ENCODE measurements at places on chromosomes 5 and 9.

DNA sequence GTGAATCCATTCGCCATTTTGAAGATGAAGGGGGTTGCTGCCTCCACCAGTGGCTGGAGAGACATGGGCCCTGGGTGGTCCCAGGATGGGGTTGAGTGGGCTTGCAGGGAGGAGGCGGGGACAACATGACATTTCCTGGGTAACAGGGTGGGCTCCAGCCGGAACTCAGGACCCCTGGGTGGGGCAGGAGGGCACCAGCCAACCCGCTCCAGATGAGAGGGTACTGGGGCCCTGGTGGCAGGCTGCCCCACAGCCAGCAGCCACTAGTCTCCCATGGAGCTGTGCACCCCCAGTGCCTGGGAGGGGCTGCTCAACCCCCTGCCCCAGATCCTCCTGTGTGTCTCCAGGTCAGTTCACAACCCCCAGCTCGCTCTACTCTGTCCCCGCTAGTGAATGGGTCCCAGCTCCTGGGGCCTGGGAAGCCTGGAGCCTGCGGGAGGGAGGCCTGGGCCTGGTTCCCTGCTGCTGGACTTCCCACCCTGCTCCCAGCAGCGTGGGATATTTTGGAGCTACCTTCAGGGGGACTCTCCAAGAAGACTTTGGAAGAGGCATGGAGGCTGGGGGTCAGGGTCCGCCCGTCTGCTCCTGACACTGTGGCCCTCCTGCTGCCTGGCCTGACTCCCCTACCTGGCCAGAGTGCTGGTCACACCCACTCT is 55.9 kb downstream of the AHRR start:
- no peak for DNase-seq

- no peak for DNase-seq
Observed at GRCh38 chr9:70525519-70525918, 111.1 kb upstream of the KLF9 start.

GRCh38 chr9:121652021-121652837 is 795 bp downstream of the DAB2IP start:
- DNase-seq, result no peak

- no peak for DNase-seq
Observed at GRCh38 chr9:69397384-69398214, 72.6 kb downstream of the ENTREP1 start.

DNA sequence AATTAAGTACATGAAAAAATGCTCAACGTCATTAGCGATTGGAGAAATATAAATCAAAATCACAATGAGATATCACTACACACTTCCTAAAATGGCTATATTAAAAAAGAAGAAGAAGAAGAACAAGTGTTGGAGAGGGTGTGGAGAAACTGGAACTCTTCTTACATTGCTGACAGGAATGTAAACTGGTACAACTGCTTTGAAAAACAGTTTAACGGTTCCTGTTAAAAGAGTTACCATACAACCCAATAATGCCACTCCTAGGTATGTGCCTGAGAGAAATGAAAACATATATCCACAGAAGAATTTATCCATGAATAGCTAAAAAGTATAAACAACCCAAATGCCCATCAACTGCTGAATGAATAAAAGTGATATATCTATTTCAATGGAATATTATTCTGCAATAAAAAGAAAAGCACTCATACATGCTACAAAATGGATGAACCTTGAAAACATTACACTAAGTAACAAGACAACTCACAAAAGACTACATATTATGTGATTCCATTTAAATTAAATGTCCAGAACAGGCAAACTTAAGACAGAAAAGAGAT is 9.0 kb downstream of the FEM1C start:
- no peak for DNase-seq

- no peak for DNase-seq
Observed at GRCh38 chr9:92795598-92796336, 31.1 kb upstream of the BICD2 start.

- DNase-seq, result no peak
Observed at GRCh38 chr5:3980156-3980555, 384.5 kb downstream of the IRX1 start.

DNA sequence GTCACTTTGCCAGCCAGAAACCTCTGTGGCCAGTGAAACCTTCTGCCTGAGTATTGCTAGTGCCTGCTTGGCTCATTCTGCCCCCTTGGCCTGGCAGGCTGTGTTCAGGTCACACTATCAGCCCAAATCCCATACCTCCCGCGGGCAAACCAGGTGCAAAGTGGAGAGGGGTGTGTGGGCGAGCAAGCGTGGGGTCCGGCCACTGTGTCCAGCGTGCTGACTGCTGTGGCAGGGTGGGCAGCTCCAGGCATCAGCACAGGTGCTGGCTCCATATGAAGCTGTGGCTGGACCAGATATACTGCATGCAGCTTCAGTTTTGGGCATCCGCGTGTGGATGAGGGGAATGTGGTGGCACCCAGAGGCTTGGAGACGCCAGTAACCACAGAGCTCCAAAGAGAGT is 576.5 kb upstream of the EDIL3 start:
- DNase-seq, result no peak

- no peak for DNase-seq
Observed at GRCh38 chr5:10297646-10298204, 10.0 kb downstream of the CMBL start.

- peak; percentile 87 for DNase-seq
Observed at GRCh38 chr5:180832638-180833068, 28.4 kb downstream of the ZFP62 start.

DNA sequence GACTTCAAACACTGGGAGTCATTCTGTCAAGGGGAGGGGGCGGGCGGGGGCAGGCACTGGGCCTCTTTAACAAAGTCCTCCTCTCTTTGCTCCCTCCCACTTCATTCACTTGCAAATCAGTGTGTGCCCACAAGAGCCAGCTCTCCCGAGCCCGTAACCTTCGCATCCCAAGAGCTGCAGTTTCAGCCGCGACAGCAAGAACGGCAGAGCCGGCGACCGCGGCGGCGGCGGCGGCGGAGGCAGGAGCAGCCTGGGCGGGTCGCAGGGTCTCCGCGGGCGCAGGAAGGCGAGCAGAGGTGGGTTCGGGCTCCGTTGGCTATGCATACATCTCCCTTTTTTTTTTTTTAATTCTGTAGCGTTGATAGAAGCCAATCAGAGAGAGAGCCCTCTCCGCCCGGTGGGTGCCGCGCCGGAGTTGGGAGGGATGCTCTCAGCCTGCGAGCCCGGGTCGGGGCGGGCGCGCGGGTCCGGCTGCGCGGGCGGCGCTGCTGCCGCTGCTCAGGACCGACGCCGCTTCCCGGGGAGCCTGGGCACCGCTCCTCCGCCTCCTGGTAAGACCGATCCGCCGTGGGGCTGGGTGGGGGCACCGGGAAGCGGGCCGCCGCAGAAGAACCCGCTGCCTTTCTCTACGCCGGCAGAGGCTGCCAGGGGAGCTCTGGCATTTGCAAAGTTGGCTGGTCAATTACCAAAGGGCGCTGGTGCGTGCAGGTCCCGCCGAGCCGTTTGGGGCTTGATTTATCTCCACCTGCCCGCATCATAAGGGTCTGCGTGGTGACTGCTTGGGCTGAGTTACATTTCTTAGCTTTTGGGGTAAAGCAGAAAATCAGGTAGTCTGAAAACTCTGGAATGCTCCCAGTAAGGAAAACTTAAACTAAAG is at the start of gene CDH6:
CDH6 (plus strand) TSS at position 96 of the 877 bp plus-strand sequence. CDS start 73,788 bp downstream, outside the sequence.
- no peak for DNase-seq

- DNase-seq, result peak; percentile 7
Observed at GRCh38 chr5:128413356-128413755, 124.7 kb downstream of the FBN2 start.

DNA sequence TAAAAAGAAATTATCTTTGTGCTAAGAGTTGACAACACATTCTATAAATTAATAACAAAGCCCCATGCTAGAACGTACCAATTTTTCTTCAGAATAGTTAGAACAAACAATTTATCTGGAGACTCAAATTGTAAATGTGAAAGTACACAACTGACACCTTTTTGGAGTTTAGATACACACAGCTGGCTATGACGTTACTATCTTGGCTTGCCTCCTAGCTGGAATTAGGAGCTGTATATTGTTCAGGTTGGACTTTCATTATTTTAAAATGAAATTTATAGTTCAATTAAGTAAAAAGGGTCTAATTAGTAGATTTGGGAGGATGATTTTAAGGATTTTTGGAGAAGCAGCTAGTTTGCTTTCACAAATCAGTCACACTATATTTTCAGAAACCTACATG is 393.9 kb upstream of the RIOK2 start:
- no peak for DNase-seq

DNA sequence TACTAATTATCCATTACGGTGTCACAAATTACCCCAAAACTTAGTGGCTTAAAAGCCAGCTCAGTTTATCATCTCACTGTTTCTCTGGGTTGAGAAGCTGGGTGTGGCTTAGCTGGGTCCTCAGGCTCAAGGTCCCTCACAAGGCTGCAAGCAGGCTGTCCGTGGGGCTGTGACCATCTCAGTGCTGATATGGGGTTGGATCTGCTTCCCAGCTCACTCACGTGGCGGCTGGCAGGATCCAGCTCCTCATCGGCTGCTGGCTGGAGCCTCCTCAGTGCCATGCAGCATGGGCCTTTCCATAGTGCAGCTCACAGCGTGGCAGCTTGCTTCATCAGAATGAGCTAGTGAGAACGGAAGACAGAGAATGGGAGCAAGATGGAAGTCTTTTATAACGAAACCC is 128.5 kb upstream of the CPEB4 start:
- DNase-seq, result no peak

- DNase-seq, result no peak
Observed at GRCh38 chr5:56356836-56357160, 123.7 kb upstream of the ANKRD55 start.

DNA sequence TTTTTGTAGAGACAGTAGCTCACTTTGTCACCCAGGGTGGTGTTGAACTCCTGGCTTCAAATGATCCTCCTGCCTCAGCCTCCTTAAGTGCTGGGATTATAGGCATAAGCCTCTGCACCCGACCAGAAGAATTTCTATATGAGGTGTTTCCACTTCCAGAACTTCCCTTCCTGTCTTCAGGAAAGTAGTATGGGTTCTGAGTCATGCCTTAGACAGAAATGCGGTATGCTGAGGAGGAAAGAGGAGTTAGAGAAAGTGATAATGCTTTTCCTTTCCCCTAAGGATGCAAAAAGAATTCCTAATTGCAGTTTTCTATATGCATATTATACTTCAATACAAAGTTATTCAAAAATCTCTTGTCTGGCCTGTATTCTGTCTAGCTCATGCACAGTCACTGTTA is 16.4 kb upstream of the ADAMTSL1 start:
- no peak for DNase-seq

- DNase-seq, result no peak
Observed at GRCh38 chr5:126139086-126139485, 284.1 kb upstream of the GRAMD2B start.

GRCh38 chr5:82345108-82345507 is 67.0 kb upstream of the RPS23 start:
- no peak for DNase-seq

GRCh38 chr5:159120446-159120845 is 20.7 kb upstream of the EBF1 start:
- no peak for DNase-seq

DNA sequence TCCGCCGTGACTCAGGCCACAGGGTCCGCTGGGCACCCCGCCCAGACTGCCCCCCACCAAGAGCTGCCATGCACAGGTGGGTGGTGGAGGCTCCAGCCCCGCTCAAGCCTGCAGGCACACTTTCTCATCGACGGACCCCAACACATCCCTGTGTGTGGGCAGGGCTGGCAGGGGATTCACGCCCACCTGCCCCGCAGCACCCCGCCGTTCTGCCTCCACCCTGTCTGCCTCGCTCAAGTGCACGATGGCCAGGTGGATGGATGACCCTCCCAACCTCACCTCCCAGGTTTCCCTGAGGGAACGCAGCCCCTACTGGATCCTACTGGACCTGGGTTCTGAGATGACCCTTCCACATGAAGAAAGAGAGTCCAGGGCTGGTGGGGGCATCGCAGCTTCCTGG is 26.1 kb upstream of the FCN1 start:
- DNase-seq, result no peak

- DNase-seq, result no peak
Observed at GRCh38 chr5:178587763-178588611, 2.2 kb downstream of the COL23A1 start.

- DNase-seq, result no peak
Observed at GRCh38 chr5:77869116-77869798, 93.1 kb upstream of the TBCA start.

DNA sequence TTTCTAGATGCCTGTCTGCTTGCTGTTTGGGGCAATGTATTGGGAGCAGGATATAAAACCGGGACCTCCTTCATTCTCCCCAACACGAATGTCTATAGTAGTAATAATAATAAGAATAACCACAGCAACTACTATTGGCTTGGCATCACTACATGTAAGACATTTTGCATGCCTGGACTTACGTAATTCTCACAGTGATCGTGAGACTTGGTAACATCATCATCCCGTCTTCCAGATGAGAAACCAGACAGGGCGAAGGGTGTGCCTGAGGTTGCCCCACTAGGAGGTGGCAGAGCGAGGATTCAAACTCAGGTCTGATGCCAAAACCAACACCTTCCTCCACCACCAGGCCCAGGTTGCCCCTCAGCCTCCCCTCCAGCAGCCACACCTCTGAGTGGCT is 185.1 kb downstream of the RGS3 start:
- no peak for DNase-seq

GRCh38 chr5:76000582-76000981 is 82.6 kb upstream of the SV2C start:
- no peak for DNase-seq

GRCh38 chr5:103589357-103589756 is 26.8 kb upstream of the NUDT12 start:
- DNase-seq, result no peak

- peak; percentile 35 for DNase-seq
Observed at GRCh38 chr5:168296682-168297081, 5.2 kb downstream of the WWC1 start.

- no peak for DNase-seq
Observed at GRCh38 chr5:61402244-61402823, 70.3 kb downstream of the ZSWIM6 start.

GRCh38 chr9:104748359-104749031 is 1.0 kb downstream of the NIPSNAP3A start:
- peak; percentile 42 for DNase-seq

GRCh38 chr9:110767559-110768063 is 99.0 kb downstream of the MUSK start:
- no peak for DNase-seq

GRCh38 chr5:111537141-111538024 is 25.0 kb upstream of the STARD4 start:
- no peak for DNase-seq

DNA sequence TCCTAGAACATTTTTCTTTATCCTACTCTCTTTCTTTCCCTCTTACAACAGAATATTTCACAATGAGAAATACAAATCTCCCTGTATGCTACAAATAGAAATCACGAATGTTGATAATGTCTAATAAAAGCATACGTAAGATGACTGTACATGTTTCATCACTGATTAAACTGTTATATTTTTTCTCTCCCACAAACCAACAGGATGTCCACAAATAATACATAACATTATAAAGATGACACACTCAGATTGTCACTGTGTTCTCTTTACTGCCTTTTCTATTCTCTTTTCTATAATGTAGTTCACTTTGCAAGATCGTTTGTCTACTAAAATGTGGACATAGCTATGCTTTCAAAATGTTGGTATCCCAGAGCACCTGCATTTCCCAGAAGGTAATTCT is 90.7 kb upstream of the PARP8 start:
- DNase-seq, result no peak

DNA sequence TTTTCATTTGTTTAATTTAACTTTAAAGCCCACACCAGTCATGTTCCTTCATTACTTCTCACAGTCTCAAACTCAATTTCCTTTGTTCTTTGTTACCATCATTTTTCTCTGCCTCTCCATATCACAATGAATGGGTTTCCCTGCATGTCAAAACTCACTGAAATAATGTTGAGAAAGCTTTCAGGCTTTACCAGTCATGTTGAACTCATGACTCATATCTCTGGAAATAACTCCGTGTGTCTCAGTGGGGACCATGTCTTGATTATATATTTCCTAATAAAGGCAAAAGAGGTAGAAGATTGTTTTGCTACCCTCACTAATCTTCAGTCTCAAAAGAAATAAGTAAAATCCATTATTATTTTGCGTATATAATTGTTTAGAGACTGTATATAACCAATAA is 231.2 kb downstream of the CHSY3 start:
- DNase-seq, result no peak

Measured in Karpas-422 (cell line).